ENCODE measurements at places on chromosomes 13 and 19. TPM values are rescaled to one million over a fixed set of nuclear protein-coding genes. Genes with fewer than 3 reads are reported as not detected.
A peak's percentile ranks its signal among the peaks of the same experiment; 100 is the strongest.

SERPINE3 gene
- not detected for total RNA-seq

DNA sequence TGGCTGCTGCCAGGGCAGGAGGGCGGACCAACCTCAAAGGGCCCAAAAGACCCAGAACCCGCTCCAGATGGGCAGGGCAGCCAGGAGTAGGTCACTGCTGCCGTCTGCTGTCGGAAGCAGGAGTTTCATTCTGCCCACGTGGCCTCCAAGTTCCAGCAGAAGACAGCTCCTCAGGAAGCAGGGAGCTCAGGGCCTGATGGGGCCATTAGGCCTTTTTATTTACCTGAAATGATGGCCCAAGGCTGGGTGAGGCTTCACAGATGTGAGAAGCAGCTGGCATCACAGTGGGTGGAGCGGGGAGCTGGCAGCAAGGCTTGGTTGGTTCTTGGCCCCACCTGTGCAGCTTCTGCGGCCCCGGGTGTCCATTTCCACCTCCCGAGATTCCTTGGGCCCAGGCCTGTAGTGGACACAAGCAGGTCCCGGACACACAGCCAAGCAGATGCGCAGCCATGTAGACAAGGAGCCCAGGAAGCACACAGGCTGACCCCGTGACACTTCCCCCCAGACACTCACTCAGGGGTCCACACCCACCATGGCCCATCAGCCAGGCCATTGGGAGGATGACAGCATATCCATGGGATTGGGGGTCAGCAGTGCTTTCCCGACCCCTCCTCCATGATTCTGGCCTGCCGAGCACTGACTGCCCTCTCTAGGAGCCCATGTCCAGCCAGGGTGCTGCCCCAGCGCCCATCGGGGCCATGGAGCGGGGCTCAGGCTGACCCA is 26.4 kb downstream of the C13orf46 start:
- DNase-seq = peak; percentile 31

NPHS1 gene
- not detected for total RNA-seq

APOC1 gene
- total RNA-seq = 11.4 TPM

ZNF90 gene
- 0.39 TPM for total RNA-seq

GRCh38 chr13:53144826-53145225 is 116.2 kb downstream of the OLFM4 start:
- no peak for DNase-seq

URAD gene
- total RNA-seq = not detected

DNA sequence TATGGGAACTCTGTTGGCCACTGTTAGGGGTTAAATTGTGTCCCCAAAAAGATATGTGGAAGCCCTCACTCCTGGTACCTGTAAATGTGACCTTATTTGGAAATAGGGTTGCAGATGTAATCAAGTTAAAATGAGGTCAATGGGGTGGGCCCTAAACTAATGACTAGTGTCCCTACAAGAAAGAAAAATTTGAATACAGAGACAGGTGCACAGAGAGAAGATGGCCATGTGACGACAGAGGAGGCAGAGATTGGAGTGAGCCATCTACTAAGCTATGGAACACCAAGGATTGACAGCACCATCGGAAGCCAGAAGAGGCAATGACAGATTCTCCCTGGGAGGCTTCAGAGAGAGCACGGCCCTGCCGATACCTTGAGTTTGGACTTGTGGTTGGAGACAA is 16.5 kb downstream of the POU2F2 start:
- DNase-seq = no peak

GRCh38 chr13:31965361-31966066 is 66.1 kb upstream of the FRY start:
- peak; percentile 54 for DNase-seq

MISP3 gene
- total RNA-seq = not detected

DNA sequence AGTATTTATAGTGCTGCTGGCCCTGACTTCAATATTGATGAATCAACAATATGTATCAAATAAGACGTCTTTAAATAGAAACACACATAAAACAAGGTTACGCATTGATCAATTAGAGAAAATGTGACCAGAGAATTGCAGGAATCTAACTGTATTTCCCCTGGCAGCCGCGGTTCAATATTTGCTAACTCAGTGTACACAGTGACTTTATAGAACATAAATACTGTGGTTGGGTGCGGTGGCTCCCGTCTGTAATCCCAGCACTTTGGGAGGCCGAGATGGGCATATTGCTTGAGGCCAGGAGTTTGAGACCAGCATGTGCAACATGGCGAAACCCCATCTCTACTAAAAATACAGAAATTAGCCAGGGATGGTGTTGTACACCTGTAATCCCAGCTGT is 22.8 kb upstream of the UPF3A start:
- DNase-seq = no peak

ZNF627 gene
- 9.7 TPM for total RNA-seq

TUBA3C gene
- not detected for total RNA-seq

OR10H1 gene
- total RNA-seq = not detected

NLRP9 gene
- not detected for total RNA-seq

CGB8 gene
- not detected for total RNA-seq

- DNase-seq = no peak
Measured at GRCh38 chr13:20132052-20132634, 28.7 kb downstream of the GJA3 start.

- DNase-seq = peak; percentile 85
Measured at GRCh38 chr19:38693380-38694223, 46.2 kb downstream of the ACTN4 start.

Data from endothelial cell of umbilical vein (primary cell).